Mucosa of gallbladder (tissue), 1 donor: ENCODE measurements at places on chromosomes 5 and 9. TPM values are rescaled to one million over a fixed set of nuclear protein-coding genes. Genes with fewer than 3 reads are reported as not detected.

DNA sequence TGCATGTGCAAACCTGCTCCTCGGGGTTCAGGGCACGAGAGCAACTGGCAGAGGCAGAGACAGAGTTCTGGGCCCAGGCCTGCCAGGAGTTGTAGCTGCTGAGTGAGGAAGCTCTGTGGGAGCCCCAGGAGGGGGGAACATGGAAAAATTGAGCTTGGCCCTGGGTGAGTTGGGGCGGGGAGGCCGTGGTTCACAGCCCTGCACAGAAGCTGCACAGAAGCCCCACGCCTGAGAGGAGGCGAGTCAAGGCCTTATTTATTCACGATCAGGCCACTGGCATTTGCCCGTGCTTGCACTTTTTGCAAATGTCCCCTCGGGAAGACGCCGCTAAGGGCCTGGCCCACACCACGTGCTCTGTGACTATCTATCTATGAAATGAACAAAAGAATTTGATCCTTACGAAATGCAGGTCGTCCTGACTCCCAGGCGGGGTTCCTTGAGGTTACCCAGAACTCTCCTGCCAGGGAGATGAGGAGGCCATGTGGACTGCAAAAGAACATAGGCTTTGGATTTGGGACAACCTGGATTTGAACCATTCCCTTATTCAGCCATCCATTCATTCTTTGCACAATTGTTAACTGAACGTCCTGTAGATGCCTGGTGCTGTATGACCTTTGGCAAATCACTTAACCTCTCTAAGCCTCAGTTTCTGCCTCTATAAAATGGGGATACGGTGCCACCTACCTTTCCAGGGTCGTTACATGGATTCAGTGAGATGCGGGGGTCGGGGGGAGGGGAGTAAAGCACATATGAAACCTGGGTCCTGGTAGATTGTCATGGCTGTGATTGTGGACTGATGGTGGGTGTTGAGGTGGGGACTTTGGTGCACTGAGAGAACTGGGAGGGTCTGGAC is 17.9 kb downstream of the COL27A1 start:
- DNase-seq = no peak

- DNase-seq = no peak
Measured at GRCh38 chr9:13532407-13532806, 252.9 kb upstream of the MPDZ start.

- DNase-seq = no peak
Measured at GRCh38 chr9:137272241-137273094, 5.1 kb upstream of the TOR4A start.

- DNase-seq = no peak
Measured at GRCh38 chr5:180142824-180143610, 66.0 kb downstream of the RASGEF1C start.

GRCh38 chr5:111113678-111114077 is 21.5 kb downstream of the WDR36 start:
- no peak for DNase-seq

DNA sequence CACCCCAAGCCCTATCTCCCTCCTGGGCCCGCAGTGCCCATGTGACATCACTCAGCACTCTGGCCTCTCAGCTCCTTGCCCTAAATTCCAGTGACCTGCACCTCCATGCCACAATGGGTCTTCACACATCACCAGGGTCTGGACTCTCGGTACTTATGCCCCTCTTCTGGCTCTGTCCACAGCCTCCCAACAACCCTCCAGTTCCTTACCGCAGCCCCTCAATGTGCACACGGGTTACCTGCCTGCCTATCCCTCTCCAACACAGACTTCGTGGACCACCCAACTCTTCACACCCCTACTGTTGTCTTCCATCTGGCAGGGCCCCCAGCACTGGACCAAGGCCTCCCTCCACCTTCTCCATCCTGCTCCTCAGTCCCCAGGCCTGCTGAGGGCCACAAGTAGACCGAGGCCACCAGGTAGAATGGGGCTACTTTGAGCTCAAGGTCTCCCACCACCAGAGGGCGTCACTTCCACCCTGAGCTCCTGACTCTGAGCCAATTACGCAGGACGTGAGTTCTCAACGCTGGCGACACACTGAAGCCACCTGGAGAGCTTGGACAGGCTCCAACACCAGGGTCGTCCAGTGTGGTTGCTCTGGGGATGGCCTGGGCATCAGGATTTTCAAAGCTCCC is 172.1 kb downstream of the GABBR2 start:
- no peak for DNase-seq

DNA sequence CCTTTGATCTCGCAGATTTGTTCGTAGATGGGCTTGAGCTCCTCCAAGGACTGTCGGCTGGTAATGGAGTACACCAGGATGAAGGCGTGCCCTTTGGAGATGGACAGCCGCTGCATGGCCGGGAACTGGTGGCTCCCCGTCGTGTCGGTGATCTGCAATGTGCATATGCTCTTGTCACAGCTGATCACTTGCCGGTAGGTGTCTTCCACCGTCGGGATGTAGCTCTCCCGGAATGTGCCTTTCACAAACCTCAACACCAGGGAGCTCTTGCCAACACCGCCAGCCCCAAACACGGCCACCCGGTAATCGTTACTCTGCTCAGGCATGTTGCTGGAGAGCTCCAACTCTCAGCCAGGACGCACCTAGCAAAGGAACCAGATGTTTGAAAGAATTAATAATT is 29.1 kb downstream of the DIRAS2 start:
- no peak for DNase-seq

- no peak for DNase-seq
Measured at GRCh38 chr5:55894135-55894534, 43.0 kb downstream of the IL31RA start.

- no peak for DNase-seq
Measured at GRCh38 chr5:142301540-142301939, 23.3 kb downstream of the SPRY4 start.

GRCh38 chr9:109584205-109584604 is 86.1 kb upstream of the PTPN3 start:
- DNase-seq = no peak

DNA sequence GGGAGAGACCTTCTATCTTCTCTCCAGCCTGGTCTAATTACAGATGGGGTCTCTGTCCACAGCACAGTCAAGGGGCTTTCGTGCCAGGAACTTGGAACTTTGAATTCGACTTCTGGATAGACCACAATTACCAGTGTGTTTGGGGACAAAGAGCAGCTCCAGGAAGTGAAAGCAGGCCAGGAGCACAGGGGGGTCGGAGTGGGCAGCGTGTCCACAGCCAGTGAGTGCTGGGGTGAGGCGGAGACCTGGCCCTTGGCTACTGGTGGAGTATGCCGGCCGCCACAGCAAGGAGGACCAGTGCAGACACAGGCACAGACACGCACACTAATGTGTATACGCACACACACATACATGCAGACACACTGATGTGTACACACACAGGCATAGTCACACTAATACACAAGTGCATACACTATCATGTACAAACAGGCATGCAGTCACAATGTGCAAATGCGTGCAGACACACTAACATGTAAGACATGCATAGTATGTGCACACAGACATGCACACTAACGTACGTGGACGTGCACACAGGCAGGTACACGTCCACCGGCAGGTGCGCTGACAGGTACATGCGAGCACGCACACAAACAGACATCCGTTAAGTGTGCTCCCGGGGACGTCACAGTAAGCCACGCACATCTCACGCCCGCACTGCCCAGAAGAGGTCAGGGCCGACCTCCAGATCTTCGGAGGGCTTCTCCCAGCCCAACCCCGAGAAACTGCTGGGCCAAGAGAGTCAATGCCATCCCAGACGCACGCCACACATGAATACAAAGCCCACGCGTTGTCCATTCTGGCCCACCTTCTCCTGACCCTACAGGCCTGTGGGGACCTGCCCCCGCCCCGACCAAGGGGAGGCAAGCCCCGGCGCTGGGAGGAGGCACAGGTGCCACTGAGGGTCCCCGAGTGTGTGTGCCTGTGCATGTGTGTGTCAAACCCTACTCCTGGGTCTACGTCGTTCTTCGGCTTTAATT is 46.5 kb downstream of the NKD2 start:
- DNase-seq = no peak

DNA sequence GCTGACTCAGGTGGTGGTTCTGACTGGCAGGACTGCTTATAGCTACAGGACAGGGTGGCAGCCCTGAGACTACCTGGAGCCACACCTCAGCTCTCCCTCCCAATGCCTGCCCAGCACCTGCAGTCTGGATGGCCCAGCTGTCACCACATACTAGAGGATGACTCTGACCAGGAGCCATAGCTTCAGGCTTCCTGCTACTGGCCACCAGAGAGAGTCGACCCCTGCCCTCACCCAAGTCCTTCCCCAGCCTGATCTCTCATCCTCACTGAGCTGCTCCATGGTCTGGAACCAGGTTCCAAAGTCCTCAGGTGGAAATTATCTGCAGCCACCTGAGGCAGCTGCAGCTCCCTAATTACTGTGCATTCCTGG is 25.6 kb upstream of the TDRD7 start:
- no peak for DNase-seq

DNA sequence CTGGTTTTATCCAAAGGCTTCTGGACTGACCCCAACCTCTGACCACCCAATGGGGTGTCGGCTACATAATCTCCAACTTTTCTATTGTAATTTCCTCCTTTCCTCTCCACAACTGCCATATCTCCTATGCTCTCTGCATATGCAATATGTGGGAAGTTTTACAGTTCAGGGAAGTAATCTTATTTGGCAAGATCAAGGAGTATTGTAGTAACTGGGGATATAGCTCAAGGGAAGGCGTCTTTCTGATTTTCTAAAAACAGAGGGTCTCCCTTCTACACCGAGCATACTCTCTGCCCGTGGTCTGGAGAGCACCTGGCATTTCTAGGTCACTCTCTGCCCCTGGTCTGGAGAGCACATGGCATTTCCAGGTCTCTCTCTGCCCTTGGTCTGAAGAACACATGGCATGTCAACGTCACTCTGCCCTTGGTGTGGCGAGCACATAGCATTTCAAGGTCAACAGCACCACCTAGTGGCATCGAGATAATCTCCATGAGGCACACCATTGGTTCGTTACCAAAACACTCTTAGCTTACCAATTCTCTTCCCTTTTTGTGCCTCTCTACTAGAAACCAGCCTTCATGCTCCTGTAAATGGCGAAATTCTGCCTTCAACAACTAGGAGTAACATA is 616.4 kb upstream of the NUDT12 start:
- DNase-seq = peak; percentile 23

DNA sequence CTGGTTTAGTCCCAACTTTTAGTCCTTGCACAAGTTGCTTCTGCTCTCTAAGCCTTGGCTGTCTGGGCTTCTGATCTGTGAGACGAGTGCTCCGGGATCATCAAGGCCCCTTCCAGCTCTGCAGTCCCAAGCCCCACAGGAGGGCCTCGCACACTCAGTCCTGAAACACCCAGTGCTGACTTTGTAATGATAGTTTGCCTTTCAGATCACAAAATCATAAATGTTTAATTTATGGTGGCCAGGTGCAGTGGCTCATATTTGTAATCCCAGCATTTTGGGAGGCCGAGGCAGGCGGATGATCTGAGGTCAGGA is 95.9 kb upstream of the SLC25A48 start:
- no peak for DNase-seq

DNA sequence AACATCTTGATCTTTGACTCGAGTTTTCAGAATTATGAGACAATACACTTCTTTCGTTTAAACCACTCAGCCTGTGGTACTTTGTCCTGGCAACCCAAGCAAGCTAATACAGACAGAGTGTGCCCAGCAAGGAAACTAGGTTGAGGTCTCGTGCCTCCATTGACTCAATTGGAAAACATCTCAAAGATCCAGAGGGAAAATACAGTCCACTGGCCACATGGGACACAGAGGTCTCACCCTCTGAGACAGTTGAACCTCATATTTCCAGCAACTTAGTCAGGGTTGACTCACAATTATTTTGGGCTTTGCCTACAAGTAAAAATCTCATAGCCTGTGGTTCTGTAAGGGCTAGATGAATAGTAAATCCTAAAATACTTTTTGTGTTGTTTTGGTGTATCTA is 631.5 kb downstream of the MTRR start:
- DNase-seq = no peak

- no peak for DNase-seq
Measured at GRCh38 chr5:115068239-115069086, 101.2 kb downstream of the TRIM36 start.

DNA sequence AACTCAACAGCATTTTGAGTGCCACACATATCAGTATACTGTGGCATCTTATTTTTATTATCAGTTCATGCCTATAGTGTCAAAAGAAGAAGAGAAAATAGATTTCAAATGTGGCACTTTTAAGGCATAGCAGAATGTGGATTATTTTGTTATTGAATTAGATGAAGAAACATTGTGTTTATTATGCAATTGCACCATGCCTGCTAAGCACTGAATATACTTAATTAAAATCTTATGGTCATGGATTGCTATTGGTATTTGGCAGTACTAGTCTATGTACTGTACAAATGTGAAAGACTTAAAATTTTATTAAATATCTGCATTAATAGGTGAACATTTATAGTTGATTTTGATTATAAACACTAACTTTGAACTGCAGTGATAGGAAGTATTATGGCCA is 128.8 kb downstream of the FER start:
- no peak for DNase-seq

DNA sequence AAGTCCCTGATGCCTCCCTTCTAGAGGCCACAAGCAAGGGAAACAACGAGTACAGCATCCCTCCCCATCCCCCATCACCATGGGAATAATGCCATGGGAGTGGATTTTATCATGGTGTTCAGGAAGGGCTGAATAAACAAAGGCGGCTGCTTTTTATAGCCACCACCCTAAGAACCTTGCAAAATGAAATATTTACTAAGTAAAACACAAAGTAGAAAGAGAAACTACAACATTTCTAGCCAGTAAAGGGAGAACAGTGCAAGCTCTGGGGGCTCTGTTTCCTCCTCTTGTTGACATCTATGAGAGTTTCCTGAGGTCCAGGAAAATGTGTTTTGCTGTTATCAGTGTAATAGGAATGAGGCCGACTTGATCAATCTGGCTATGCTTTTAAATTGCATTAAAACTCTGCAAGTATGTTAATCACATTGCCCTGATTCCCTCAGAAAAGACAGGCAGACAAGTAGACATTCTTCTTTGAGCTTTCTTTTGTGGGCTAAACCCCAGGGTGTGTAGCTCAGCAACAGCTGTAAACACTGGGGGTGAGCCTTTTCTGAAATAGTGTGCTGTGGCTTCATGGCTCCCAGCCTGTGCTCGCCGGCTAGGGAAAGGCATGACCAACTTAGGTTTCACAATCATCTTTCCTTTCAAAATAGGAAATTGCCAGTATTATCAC is 31.1 kb downstream of the SV2C start:
- DNase-seq = no peak

GRCh38 chr5:154628685-154629084 is 126.5 kb upstream of the LARP1 start:
- DNase-seq = no peak

FBLL1 gene
- total RNA-seq = 0.23 TPM

SPINK14 gene
- total RNA-seq = not detected

IFNE gene
- 0.23 TPM for total RNA-seq

TMC1 gene
- total RNA-seq = not detected

ARID3C gene
- total RNA-seq = not detected

GMCL2 gene
- not detected for total RNA-seq

FBXO4 gene
- 6.5 TPM for total RNA-seq

CLTB gene
- 119 TPM for total RNA-seq

NUDT12 gene
- total RNA-seq = 25.1 TPM

SLC46A2 gene
- total RNA-seq = 0.14 TPM

CDK5RAP2 gene
- total RNA-seq = 43.3 TPM

SLC4A9 gene
- total RNA-seq = 0.86 TPM
